AG04449 (cell line): ENCODE measurements at places on chromosomes 3 and 15.
A peak's percentile ranks its signal among the peaks of the same experiment; 100 is the strongest.

GRCh38 chr3:19749448-19750017, 184.5 kb downstream of the EFHB start:
- no peak for DNase-seq

DNA sequence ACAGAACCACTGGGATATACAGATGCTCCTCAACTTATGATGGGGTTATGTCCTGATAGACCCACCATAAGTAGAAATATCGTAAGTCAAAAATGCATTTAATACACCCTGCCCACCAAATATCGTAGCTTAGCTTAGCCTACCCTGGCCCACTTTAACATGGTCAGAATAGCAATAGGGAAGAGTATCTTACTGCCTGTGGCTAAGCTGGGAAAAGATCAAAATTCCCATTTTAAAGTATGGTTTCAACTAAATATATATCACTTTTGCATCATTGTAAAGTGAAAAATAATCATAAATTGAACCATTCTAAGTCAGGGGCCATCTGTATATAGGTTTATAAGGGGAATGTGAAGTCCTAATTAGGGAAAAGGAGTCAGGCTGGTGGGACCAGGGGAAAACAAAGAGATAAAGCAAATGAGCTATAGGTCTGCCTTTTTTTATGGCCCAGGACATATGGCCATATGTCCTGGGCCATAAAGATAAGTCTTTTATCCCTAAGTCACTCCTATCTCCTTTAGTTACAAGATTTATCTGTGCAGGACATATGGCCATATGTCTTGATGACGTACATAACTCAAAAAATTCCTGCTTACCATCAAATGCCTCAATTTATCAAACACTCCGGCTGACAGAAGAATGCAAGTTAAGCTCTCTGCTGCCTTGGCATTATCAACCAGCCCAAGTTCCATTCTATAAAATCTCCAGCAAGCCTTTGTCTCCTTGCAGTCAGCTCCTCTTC, 11.2 kb downstream of the RTP3 start:
- DNase-seq = no peak

GRCh38 chr3:42980209-42980608, 1.1 kb downstream of the GASK1A start:
- DNase-seq = no peak

DNA sequence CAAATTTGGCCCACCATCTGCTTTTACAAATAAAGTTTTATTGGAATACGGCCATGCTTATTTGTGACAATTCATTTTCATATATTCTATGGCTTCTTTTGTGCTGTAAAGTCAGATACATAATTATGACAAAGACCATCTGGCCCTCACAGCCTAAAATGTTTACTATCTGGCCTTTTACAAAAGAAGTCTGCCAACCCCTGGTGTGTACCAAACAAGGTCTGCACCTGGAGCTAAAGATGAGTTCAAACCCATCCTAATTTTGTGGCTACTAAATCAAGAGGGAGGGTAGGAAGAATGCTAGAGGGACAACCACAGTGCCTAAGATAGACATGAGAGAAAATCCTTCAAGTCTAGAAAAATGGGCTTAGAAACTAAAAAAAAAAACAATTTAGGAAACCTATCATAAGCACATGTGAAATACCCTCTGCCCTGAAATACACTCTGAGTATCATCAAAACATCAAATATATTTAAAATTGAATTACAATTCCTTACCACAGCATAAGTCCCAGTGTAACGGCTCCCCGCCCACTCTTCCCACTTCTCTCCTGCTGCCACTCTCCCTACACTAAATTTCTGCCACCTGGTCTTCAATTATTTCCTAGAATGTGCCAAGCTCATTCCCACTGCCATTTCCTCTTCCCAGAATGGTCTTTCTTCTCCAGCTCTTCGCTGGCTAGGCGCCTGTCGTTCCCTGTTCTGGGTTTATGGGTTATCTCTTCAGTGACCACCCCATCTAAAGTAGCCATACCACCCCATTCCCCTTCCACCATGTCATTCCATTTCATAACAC, 950.7 kb upstream of the CFAP20DC start:
- DNase-seq = no peak

GRCh38 chr3:194967151-194968117, 281.8 kb downstream of the FAM43A start:
- DNase-seq = no peak

DNA sequence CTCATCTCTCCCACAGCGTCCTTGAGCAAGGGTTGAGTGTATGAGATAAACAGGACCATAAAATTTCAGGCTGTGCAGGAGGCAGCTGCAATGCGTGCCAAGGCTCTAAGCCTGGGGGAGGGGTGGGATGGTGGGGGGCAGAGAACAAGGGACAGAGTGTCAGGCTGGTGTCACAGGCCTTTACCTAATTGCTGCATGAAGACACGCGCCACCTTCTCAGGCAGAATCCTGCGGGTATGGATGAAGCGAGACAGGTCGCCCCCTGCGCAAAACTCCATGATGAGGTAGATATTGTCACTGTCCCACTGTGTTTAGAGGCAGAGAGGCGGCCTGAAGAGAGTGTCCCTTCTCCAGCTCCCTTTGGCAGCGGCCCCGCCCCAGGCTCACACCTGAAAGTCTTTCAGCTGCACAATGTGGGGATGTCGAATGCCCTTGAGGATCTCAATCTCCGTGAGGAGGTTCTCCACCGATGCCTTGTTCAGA, 1.0 kb downstream of the ULK3 start:
- DNase-seq = no peak

- DNase-seq = no peak
These were observed 1.9 kb downstream of the P2RY12 start for GRCh38 chr3:151382671-151383070.

DNA sequence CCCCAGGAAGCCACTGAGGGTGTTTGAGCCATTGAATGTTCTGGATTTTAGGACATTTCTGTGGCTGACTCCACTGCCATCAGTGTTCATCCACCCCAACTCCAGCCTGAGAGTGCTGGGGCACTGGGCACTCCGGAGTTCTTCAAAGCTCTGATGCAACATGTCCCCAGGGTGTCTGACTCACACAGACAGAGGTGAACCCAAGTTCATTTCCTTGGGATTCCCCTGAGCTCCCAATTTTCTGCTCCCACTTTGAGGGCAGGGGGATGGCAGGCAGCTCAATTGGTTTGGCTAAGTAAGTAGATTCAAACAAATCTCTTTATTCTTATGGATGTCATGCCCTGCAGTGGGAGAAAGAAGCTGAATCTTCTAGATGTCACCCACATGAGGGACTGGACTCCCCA, 2.2 kb downstream of the STRA6 start:
- no peak for DNase-seq

DNA sequence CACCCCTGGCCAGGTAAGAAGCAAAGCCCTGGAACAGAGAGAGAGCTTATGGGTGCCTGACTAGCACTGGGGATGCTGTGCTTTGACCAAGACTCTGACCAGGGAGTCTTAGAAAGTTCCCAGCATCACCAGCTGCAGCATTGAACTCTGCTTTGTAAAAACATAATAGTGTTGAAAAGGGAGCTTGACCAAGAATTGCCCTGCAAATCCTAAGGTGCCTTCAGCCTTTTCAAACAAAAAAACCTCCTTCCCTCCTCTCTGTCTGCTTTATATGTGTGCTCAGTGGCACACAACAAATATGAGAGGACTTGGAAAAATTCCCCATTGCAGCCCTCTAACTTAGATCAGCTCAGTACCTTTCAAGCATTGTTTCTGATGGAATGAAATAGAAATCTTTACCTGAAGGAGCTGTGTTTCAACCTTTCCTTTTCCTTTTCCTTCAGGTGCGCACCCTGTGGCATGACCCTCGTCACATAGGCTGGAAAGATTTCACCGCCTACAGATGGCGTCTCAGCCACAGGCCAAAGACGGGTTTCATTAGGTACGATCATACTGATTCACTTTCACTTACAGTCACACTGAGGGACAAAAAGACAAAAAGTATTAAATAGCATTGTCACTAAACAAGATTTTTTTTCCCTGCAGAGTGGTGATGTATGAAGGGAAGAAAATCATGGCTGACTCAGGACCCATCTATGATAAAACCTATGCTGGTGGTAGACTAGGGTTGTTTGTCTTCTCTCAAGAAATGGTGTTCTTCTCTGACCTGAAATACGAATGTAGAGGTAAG, 13.0 kb downstream of the THBS1 start:
- peak; percentile 41 for DNase-seq

DNA sequence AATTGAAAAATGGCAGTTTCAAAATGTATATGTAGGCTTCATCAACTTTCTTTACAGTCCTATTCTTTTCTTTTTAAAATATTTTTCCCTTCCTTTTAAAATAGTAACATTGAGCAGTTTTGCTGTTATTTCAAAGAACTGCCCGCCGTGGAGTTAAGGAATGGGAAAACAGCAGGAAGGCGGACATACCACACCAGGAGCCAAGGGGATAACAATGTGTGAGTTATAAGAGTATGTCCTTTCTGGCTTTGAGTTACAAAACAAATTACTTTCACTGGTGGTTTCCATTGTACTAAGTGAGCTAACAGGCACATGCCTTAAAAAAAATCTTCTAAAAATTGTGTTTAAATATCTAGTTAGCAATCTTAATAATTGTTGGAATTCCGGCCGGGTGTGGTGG, 37.4 kb upstream of the FBXL22 start:
- DNase-seq = no peak

- DNase-seq = no peak
These were observed 7.2 kb downstream of the ACAN start for GRCh38 chr15:88810446-88810845.

DNA sequence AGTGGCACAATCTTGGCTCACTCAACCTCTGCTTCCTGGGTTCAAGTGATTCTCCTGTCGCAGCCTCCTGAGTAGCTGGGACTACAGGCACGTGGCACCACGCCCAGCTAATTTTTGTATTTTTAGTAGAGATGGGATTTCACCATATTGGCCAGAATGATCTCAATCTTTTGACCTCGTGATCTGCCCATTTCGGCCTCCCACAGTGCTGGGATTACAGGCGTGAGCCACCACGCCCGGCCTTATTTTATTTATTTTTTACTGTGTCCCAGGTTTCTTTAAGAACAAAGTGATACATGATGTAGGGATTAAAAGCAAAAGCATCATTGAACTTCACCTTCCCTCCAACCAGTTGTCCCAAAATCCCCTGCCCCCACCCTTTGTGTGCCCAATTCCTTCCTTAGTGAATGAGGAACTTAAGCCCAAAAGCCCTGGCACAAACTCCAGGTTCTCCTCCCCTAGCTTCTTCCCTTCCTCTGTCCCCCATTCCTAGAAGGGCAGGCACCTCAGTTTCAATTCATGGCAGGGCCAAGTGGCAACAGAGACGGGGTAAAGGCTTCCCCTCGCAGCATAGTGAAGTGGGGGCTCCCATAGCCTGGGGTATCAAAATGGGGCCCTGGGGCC, 23.7 kb upstream of the RPN1 start:
- DNase-seq = no peak

- DNase-seq = no peak
These were observed 119.3 kb upstream of the SLC24A5 start for GRCh38 chr15:48001393-48002039.

GRCh38 chr3:63328365-63328764, 50.3 kb downstream of the SYNPR start:
- peak; percentile 31 for DNase-seq

GRCh38 chr15:81548365-81549130, 174.5 kb upstream of the TMC3 start:
- no peak for DNase-seq

GRCh38 chr15:49696433-49696832, 75.6 kb downstream of the DTWD1 start:
- no peak for DNase-seq

DNA sequence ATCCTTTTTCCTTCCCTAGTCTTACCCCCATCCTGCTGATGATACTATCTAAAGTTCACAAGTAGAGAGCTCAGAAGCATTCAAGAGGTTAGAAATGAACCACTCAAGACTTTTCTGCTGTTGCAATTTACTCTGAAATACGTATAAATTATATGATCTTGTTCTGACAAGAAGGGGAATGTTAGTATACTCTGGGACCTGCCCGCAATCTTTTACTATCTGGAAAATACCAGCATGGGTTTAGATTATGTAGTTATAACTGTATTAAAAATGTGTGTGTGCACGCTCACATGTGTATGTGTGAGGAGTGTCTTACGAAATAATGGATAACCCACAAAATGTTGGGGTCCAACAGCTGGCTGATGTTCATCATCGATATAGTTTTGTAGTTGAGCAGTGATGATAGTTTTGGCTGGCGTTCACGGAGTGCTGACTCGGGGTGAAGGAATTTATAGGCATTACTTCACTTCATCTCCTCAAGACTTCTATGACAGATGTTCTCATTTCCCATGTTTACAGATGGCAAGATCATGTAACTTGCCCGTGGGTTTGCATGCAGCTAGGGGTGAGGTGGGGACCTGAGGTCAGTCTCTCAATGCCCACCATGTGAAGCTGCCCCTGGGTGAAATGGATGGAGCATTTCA, 297.5 kb upstream of the LYSMD4 start:
- no peak for DNase-seq

GRCh38 chr3:143972505-143973258, 1.1 kb downstream of the DIPK2A start:
- DNase-seq = no peak

DNA sequence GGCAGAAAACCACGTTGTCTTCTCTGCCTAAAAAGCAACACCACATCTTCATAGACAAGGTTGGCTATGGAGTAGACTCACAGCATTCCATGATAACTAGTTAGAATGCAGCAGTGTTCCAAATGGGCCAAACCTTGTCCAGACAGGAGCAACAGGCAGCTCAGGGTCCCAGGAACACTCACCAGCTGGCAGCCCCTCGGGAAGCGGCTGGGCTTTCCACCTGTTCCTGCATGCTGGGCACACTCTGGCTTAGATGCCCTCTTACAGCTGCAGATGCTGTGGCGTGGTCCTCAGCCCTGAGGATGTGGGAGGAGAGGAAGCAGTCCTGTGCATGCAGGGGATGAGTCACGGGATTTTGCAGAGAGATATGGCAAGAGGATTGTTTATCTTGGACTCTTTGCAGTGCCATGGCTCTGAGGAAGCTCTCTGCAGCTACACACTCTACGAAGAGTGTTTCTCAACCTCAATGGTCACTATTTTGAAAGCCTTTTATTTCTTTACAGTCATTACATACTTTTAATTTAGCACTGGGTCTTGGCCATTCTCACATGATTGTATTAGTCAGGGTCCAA, 11.3 kb downstream of the NRROS start:
- DNase-seq = peak; percentile 92

- DNase-seq = no peak
These were observed 307.2 kb upstream of the TRIM42 start for GRCh38 chr3:140370686-140371085.

GRCh38 chr3:171260899-171261298, 199.3 kb downstream of the TNIK start:
- DNase-seq = no peak

DNA sequence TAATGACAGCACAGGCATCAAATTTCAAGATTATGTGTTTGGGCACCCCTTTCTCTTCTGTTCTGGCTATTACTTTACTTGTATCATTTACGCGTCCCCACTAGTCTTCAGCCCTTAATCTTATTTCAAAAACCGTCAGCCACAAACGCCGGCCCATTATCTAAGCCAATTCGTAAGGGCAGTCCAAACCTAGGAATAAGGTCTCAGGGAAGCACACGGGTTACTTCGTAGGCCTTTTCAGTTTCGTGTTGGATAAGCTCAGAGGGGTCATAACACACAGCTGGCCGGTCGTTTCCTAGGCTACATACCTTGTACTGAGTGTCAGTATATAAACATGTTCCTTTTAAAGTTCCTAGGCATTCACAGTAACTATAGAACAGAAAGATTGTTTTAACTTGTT, 5.1 kb upstream of the DNAAF4 start:
- DNase-seq = no peak
